ENCODE measurements at places on chromosomes 12 and 14. TPM values are rescaled to one million over a fixed set of nuclear protein-coding genes. Genes with fewer than 3 reads are reported as not detected.

DNA sequence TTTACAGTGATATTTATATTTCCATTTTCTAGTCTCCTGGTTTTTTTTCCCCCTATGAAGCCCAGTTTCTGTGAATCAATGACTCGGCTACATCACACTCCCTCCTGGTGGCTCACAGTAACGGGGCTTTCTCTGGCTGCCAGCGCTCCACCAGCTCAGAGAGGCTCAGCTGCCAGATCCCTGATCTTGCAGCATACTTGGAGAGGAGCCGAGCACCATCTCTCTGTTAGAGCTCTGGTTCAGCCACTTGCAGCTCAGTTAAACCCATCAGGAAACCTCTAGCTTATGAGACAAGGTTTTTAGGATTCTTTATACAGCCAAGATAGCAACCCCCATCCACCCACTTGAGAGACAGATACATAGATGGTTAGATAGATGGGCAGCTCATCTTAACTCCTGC is 74.6 kb downstream of the CIT start:
- no peak for DNase-seq

GRCh38 chr12:109418848-109419480 is 58.1 kb downstream of the KCTD10 start:
- DNase-seq: no peak

DNA sequence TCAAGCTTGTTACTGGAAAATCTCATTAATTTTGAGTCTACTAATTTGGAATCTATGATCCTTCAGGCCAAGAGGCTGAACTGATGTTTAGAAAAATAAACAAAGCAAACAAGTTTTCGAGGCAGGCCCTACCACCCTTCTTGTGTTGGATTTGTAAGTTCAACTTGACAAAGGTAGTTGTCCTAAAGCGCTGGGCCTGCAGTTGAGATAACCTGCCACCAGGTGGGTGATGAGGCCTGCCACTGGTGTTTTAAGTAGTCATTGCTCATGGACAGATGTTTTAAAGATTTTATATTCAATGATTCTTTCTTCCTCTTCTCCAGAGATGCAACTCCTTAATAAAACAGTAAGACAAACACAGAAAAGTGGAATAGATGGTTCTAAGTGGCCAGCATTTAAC is 19.4 kb downstream of the ACVRL1 start:
- DNase-seq: peak; percentile 52

- DNase-seq: no peak
Observed at GRCh38 chr12:23528316-23528715, 421.2 kb downstream of the SOX5 start.

- no peak for DNase-seq
Observed at GRCh38 chr12:63103494-63104131, 47.4 kb downstream of the AVPR1A start.

DNA sequence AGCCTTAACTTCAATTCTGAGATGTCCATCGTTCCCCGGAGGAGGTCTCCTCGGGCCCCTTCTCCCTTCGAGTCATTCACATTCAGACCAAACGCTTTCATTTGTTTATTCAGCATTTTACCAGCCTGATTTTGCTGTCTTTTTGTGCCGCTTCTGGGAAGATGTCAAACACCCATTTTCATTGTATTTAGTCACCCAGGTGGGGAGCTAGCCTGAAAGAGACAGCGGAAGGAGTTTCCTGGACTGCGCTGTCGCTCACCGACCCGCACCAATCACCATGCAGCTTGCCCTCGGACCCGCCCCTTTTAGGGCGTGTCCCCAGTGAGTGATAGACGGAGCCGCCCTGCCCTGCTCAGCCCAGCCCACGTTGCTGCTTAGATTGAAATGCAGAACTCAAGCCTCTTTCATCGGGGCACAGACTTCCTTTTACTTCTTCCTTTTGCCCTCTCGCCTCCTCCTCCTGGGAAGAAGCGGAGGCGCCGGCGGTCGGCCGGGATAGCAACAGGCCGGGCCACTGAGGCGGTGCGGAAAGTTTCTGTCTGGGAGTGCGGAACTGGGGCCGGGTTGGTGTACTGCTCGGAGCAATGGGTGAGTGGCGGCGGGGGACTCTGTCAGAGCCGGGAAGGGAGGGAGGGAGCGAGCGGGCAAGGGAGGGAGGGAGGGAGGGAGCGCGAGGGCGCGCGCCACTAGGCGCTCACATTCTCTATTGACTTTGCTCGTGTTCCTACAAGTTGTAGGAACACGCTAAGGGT is at the start of gene PAX9:
Gene PAX9, plus strand, starts transcription at position 355 of the 752 bp plus-strand sequence. Its CDS starts 230 bp downstream, at position 585.
- DNase-seq: peak; percentile 34

DNA sequence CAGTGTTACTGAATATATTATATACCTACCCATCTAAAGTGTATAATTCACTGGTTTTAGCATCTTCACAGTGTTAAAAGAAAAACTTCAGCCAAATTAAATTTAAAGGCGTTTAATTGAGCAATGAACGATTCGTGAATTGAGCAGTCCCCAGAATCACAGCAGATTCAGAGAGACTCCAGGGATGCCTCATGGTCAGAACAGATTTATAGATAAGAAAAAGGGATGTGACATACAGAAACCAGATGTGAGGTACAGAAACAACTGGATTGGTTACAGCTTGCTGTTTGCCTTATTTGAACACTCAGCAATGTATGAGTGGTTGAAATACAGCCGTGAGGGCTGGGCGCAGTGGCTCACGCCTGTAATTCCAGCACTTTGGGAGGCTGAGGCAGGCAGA is 84.6 kb downstream of the WNK1 start:
- no peak for DNase-seq

DNA sequence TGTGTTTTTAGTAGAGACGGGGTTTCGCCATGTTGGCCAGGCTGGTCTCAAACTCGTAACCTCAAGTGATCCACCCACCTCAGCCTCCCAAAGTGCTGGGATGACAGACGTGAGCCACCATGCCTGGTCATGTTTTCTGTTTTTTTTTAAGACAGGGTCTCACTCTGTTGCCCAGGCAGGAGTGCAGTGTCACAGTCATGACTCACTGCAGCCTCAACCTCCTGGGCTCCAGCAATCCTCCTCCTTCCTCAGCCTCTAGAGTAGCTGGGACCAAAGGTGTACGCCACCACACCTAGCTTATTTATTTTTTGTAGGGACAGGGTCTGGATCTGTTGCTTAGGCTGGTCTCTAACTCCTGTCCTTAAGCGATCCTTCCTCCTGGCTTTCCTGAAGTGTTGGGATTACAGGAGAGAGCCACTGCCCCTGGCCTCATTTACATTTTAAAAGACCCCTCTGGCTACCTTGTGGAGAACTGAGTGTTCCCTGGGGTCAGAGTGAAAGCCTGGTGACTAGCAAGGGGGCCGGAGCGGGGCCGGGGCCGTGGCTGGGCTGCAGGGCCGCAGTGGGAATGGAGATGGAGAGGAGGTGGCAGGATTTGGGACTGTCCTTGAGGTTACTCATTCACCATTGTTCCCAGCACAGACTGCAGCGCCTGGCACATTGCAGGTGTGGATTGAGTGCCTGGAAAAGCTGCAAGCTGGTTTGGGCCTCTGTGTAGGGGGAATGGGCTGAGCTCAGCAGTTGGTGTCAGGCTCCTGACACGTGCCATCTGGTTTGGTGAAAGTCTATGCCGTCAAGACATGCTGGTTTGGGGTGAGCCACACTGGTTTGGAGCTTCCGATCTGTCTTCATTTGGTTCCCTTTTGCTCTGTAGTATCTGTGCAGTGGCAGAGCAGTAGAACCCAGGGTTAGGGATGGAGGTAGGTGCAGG is 18.1 kb downstream of the KMT5A start:
- no peak for DNase-seq

- no peak for DNase-seq
Observed at GRCh38 chr14:38693423-38693822, 409.6 kb downstream of the SEC23A start.

- no peak for DNase-seq
Observed at GRCh38 chr14:34218881-34219280, 243.2 kb downstream of the SPTSSA start.

- DNase-seq: no peak
Observed at GRCh38 chr14:35682802-35683201, 126.3 kb downstream of the RALGAPA1 start.

The PLCZ1 gene
- not detected for total RNA-seq

The MYO1H gene
- not detected for total RNA-seq

The INHBC gene
- 0.14 TPM for total RNA-seq

The SSPN gene
- not detected for total RNA-seq

All from activated naive CD8-positive, alpha-beta T cell treated with anti-CD3 and anti-CD28 coated beads, Interleukin-2, amount 10 ng/mL, durations not matched to agents 7 days and 5 days (primary cell).